Right lung (tissue), 10 donors: ENCODE measurements at places on chromosomes 1 and 21.

- DNase-seq: no peak
These were observed 24.9 kb upstream of the TADA1 start for GRCh38 chr1:166900987-166901386.

DNA sequence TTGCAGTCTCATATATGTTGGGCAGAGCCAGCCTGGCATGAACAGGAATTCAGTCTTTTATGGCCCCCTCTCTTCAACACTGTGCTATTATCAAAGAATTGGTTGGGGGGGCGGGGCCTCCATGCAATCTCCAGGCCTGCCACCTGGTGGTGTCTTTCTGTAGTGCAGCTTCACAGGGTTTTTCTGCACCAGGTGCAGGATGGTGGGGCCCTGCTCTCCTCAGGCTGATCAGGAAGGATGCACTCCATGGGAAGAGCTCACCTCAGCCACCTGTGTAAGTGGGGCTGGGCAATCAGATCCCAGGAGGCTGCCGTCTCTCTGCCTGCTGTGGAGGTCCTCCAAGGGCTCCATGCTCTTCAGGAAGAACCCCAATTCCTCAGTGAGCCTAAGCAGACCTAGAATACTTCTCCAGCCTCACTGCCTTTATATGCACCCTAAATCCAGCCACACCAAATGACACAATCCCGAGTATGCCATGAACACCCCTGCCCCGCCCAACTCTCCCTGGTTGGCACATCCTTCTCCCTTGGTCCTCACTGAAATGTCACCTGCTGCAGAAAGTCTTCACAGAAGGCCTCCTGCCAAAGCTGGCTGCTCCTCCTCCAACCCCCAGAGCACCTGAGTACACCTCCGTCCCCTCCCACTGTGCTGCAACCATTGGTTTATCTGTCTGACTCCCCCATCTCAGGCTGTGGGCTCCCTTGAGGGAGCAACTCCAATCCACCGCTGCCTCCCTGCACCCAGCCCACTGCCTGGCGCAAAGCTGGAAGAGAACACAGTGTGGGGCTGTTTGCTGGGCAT is 16.5 kb downstream of the STK40 start:
- no peak for DNase-seq

DNA sequence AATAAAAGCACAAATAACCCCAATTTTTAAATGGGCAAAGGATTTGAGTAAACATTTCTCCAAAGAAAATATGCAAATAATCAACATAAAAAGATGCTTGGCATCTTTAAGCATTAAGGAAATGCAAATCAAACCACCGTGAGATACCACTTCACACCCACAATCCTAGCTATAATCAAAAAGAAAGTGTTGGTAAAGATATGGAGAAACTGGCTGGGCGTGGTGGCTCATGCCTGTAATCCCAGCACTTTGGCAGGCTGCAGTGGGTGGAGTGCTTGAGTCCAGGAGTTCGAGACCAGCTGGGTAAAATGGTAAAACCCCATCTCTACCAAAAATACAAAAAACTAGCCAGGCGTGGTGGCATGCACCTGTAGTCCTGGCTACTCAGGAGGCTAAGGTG is 16.9 kb downstream of the ARHGEF11 start:
- no peak for DNase-seq

DNA sequence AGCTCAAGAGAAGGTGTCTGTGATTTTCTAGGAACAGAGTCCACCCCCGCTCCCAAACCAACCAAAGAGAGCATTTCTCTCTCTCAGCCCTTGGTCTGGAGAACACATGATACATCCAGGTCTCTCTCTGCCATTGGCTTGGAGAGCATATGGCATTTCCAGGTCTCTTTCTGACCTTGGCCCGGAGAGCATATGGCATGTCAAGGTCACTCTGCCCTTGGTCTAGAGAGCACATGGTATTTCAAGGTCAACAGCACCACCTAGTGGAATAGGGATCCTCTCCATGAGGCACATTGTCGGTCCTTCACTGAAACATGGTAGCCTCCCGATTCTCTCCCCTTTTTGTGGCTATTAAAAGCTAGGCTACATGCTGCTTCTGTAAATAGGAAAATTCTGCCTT is 437.7 kb upstream of the OLFM3 start:
- DNase-seq: no peak
